ENCODE measurements at places on chromosomes 7 and 10.
A peak's percentile ranks its signal among the peaks of the same experiment; 100 is the strongest.

- DNase-seq, result peak; percentile 8
These were observed 610.4 kb downstream of the IPMK start for GRCh38 chr10:57657164-57657765.

- DNase-seq, result no peak
These were observed 317.5 kb downstream of the SFMBT2 start for GRCh38 chr10:7093368-7093767.

DNA sequence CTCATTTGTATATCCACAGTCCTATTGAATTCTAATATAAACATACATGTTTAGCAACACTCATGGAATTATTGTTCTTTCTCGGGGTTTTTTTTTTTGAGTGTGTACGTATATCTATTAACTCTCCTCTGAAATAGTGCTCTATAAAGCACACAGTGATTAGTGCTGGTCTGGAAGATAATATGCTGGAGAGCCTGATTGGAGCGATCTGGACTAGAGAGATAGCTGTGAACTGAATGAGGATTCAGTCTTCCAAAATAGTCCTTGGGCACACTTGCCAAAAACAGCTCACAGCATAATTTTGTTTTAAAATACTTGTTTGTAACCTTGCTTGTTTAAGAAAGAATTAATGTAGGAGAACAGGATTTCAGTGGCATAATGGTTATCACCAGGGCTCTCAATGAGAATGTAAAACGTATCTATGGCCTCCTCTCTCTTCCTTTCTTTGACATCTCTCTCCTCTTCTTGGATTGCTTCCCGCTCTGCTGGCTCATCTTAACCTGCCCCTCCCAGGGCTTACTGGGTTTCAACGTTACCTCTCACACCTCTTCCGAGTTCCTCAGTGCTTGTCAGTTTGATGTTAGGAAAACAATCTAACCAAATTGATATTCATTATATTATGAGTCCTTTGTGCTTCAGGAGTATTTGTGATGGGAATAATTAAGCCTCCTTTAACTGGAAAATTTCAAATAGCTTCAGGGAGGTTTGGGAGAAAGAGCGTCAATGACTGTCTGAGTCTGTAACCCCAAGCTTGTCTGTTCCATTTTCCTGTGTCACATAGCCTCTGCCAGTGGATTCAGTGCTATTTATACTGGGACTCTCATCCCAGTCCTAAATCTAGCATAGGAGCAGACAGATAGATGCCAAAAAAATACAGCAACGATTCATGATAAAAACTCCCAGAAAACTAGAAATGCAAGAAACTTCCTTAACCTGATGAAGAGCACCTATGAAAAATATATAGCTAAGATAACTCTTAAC, 16.2 kb upstream of the AGK start:
- DNase-seq, result no peak

- DNase-seq, result peak; percentile 58
These were observed 6.4 kb downstream of the CDCA7L start for GRCh38 chr7:21939136-21939857.

GRCh38 chr7:130387628-130388403, 7.5 kb downstream of the CPA1 start:
- no peak for DNase-seq

DNA sequence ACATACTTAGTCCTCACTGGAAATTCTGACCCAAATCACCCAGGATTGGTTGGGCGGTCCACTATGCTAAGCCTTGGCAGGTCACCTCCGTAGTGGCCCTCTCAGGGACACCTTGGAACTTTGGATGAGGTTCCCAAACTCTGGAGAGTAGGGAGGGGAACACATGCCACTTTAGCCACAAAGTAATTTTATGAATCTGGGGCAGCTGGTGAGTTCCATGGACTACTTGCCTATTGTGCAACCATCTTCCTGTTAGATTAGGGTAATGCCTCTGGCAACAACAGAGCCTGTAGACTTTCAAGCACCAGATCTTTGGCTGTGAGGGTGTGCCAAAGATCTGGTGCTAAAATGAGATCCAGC, 77.7 kb downstream of the ITGB8 start:
- DNase-seq, result no peak

DNA sequence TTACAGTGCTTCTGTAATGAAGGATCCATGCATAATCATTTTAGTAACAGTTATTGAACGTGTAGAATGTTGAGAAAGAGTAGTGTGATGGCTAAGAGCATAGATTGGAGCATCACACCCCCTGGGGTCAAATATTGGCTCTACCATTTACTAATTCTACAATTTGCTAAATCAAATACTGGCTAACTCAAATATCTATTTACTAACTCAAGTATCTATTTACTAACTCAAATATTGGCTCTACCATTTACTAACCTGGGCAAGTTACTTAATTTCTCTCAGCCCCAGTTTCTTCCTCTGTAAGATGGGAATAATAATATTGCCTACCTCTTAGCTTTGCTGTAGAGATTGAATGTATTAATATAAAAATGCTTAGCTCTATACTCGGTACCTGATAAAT, 64.0 kb downstream of the CDK14 start:
- DNase-seq, result no peak

GRCh38 chr7:84372155-84372621, 177.6 kb upstream of the SEMA3A start:
- no peak for DNase-seq

- no peak for DNase-seq
These were observed 244.8 kb upstream of the PPP2R2D start for GRCh38 chr10:131656009-131656408.

GRCh38 chr7:50308532-50309385, 4.2 kb downstream of the IKZF1 start:
- peak; percentile 35 for DNase-seq

- DNase-seq, result peak; percentile 7
These were observed 106.7 kb downstream of the CUX1 start for GRCh38 chr7:101924171-101924570.

GRCh38 chr7:135597926-135598305, 40.2 kb downstream of the NUP205 start:
- DNase-seq, result no peak

- no peak for DNase-seq
These were observed 239.6 kb upstream of the STEAP1 start for GRCh38 chr7:89914711-89915110.

DNA sequence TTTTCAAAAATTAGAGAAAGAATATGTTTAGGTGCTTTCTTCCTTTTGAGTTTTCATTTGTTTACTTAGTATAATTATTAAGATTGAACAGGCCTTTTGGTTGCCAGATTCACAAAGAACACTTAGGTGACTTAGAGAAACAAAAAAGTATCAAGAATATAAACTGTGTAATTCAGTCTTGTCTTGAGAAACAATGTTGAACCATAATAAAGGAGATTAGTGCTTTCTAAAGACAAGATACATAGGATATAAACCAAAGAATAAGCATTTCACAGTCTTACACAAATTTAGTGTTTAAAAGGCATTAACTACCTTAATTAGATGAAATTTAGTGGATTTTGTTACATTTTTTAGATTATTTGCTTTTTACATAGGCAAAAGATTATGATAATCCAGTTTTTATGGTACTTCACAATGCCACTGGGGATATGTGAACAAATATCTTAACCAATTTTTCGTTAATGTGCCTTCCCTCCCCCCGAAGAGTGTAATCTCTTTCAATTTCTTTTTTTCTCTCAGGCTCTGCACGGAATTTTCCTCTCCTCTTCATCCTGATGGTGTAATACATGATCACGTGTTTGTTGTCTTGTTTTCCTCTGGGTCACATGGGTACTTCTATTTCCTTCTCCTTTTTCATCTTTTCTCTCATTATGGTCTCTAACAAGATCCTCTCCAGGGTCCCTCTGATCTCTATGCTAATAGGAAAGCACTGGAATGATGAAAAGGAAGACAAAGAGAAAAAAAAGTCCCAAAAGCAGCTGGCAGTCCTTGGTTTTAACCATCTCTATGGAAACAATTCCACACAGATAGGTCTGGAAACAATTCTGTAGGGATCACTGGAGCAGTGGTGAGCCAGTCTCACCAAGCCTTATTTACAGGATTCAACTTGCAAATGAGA, 3.7 kb upstream of the HNRNPH3 start:
- DNase-seq, result no peak

DNA sequence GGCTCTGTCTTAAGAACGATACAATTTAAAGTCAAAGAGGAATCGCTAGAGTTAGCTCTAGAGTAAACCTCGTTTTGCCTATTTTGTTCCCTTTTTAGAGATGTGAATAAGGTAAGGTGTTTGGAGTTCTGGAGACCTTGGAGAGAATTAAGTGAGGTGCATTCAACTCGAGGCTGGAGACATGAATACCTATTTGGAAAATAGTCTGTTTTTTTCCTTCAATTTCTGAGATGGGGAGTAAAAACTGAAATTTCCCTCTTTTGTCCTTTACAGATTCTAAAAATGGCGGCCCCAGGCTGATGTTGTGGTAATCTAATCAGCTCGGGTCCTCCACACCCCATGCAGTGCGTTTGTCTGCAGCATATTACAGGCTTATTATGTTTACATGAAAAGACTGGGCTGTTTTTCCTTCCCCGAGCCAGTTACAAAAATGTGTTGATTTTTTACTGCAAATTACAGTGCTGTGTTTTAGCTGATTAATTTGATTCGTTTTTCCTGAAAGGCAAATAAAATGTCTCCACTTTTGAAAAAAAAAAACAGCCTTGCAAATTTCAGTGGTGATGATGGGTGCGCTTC, 1.5 kb downstream of the KMT2E start:
- DNase-seq, result no peak

- DNase-seq, result no peak
These were observed 29.1 kb downstream of the CELF2 start for GRCh38 chr10:11046776-11047160.

DNA sequence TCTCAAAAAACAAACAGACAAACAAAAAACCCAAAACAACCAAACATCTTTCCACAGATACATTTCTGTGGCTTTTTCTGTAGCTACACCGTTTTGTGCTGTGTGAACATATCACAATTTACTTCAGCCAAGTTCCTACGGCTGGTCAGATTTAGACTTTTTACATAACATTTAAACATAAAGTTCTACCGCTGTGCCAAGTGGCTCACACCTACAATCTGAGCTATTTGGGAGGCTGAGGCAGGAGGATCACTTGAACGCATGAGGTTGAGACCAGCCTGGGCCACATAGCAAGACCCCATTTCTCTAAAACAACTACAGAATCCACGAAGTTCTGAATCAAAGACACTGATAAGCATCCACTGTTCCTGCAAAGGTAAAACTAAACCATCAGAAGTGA, 30.3 kb downstream of the DAGLB start:
- DNase-seq, result no peak

DNA sequence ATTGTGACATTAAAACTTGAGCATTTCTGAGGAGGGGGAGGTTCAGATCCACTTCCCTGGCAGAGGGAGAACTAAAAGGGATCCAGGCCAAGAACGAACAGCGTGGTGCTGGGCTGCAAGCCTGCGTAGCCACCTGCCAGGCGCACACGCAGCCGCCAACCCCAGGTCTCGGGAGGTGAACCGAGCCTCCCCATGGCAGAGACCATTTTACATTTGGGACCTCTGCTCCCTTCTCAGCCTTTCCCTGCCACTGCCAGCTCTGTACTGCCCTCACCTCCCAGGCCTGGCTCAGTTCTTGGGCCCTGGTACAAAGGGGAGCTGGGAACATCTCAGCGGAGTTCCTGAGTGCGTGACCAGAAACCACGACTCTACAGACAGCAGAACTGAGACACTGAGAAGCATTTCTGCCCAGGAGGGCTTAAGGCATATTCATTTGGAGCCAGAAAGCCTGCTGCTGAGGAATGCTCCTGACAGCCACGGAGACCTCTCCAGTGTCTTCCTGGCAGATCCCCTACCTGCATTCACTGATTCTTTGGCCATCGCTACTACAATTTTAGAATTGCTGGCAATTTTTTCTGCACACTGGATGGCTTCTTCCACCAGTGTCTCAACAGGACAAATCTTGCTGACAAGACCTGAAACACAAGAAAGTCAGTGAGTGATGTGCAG, 7.6 kb downstream of the ECHS1 start:
- no peak for DNase-seq

DNA sequence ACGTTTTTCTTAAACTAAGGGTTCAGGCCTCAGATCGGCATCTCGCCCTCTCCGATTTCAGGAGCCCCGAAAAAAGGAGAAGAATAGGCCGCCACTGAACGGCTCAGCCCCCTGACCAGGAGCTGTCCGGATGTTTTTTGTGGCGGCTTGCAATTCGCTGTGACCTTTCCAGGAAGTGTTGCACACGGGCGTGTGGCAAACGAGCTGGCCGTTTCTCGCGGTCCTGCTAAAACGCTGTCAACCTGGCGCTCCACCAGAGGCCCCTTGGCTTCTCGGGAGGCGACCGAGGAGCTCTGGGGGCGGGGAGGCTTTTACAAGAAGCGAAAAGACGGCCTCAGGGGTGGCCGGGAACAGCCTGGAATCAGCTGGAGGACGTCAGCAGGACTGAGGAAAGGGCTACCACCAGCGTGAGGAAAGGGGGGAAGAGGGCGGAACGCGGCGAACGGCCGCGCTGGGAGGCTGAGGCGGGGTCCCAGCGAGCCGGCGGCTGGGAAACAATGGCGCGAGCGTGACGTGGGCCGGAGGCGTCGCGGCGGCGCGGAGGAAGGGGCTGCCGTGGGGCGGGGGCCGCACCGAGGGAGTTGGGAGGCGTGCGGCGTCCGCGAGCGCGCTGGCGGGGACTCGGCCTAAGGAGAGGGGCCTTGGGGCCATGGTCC, 493 bp downstream of the NT5C2 start:
- DNase-seq, result peak; percentile 46

GRCh38 chr7:151936207-151936606, 20.0 kb upstream of the GALNTL5 start:
- DNase-seq, result no peak

DNA sequence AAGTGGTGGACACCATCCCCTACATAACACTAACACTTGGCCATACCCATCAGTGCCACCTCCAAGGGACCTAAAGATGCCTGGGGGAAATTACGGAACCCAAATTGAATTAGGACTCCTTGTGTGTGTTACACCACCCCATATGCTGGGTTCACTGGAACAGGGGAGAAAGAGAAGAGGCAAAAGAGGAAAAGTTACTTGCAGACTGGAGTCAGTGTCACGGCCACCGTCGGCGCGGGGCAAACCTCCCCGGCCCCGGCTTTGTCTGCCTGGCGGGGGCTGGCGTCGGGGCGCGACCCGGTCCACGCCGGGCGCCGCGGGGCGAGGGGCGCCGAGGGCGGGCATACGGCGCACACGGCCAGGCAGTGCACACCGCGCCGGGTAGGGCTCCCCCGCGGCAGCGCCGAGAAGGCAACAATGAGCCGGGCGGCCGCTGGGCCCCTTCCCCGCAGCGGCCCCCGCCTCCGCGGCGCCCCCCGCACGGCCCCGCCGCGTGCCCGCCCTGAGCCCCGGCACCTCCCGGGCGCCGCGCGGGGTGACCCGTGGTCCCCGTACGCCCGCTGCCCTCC, 171.1 kb downstream of the FAM107B start:
- no peak for DNase-seq
